ENCODE measurements at places on chromosomes 5 and 9. TPM values are rescaled to one million over a fixed set of nuclear protein-coding genes. Genes with fewer than 3 reads are reported as not detected.

- DNase-seq: peak; percentile 54
These were observed 60.1 kb downstream of the SIL1 start for GRCh38 chr5:139138109-139138508.

- DNase-seq: no peak
These were observed 27.1 kb downstream of the NKD2 start for GRCh38 chr5:1035421-1036405.

- DNase-seq: peak; percentile 70
These were observed 292.5 kb downstream of the PARP8 start for GRCh38 chr5:50958852-50959457.

- DNase-seq: peak; percentile 40
These were observed 448 bp downstream of the RELL2 start for GRCh38 chr5:141637123-141637766.

DNA sequence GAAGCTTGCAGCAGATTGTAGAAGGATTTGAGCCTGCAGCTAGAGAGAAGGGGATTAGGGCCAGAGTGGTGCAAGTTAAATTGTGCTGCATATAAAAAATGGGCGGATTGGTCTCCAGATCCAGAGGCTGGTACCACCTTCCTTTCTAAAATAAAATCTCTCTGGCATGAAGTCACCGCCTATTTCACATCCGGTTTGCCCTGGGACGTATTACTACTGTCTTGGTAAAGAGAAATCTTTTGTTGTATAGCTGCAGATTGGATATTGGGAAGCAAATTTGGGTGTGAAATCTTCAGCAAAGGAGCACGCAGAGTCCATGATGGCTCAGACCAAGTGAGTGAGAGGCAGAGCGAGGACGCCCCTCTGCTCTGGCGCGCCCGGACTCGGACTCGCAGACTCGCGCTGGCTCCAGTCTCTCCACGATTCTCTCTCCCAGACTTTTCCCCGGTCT lies at the start of gene GABRA1:
TSS of gene GABRA1 (plus strand) at position 180 of the 451 bp plus-strand sequence. CDS start 2,691 bp downstream, outside the sequence.
- DNase-seq: peak; percentile 0

GRCh38 chr5:2133080-2133479 lies 250.4 kb upstream of the IRX4 start:
- DNase-seq: no peak

DNA sequence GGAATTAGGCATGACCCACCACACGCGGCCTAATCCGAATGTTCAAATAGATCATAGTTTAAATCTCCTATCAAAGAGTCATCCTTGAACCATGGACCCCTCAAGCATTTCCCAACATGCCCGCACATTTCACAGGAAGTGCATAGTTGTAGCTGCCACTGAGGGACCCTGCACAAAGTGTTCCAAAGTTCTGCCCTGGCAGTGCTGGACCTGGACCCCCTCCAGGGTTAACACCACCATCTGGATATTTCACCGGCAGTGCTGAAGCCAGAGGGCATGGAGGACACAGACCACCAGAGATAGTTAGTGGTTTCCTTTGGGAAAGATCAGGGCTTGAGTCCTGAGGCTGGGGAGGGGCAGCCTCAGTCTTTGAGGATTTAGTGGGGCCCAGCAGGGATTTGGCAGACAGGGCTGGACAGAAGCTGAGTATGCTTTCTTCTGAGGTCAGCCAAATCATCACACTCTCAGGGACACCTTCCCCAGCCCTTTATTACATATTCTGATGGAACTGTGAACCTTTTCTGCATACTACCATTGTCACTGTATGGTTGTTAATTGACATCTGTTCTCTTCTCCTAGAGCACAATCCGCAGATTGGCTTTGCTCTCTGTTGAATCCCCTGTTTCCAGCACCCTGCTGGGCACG lies 143.6 kb upstream of the EFNA5 start:
- no peak for DNase-seq

RLN2 gene
- not detected for total RNA-seq

BNC2 gene
- total RNA-seq: 18.5 TPM

OR1L8 gene
- total RNA-seq: 0.22 TPM

GPR21 gene
- 0.65 TPM for total RNA-seq

FYB1 gene
- total RNA-seq: under 0.01 TPM

MOB3B gene
- not detected for total RNA-seq

All from GM23248 (cell line).